Dermis microvascular lymphatic vessel endothelial cell (primary cell): ENCODE measurements at places on chromosomes 2 and 18.
A peak's percentile ranks its signal among the peaks of the same experiment; 100 is the strongest.

DNA sequence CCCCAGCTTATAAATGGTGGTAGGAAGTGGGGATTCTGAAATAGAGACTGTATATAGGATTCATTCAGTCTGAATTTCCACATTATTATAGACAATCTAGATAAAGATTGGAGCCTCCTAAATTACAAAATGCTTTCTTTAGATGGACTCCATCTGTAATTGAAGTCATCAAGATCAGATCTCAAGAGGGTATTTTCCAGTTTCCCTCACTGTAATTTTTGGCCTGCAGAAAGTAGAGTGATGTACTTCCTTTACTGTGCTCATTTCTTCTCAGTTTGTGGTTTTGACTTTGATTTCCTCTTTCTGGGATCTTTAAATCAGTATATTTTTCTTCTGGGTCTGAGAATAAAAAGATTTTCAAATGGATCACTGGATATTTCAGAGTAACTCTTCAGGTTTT, 7.2 kb downstream of the BABAM2 start:
- no peak for DNase-seq

DNA sequence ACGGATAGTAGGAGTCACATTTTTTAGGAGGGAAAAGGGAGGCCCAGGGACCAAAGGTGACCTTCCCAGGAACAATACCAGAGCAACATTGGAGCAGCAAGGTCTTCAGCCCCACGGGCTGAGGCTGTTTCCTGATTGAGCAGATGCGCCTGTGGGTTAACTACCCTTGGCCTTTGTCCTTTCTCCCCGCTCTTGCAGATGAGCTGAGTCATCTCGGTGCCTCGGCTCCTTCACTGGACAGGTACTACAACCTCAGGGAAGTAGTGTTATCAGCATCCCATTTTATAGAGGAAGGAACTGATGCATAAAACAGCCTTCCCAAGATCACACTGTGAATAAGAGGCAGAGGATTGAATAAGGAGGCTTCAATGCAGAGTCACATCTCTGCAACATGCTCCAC, 43.5 kb downstream of the DHRS9 start:
- no peak for DNase-seq

DNA sequence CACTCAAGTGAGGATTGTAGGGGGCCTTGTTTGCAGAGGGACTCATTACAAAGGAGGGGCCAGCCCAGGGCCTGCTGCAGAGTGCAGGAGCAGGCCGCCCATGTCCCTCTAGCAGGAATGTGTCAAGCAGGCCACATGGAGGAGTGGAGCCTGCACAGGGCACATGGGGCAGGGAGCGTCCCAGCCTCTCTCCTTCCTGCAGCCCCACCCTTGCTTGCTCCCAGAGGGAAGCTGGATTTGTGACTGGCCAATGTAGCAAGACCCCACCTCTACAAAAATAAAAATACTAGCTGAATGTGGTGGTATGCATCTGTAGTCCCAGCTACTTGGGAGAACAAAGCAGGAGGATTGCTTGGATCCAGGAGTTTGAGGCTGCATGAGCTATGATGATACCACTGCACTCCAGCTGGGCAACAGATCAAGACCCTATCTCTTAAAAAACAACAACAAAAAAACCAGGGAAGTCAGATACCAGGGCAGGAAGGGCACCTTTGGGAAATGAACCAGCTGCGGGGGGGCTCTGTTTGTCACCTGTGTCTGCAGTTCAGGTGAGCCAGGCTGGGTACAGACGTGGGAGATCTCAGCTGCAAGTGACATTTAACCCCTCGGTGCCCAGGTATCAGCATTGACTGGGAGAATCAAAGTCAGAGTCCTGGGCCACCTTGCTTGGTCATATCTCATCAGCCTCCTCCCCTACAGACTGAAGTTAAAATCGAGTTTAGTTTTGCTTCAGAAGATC, 27.7 kb downstream of the IMPA2 start:
- no peak for DNase-seq

- no peak for DNase-seq
Observed at GRCh38 chr2:100513650-100514049, 43.4 kb downstream of the NMS start.

DNA sequence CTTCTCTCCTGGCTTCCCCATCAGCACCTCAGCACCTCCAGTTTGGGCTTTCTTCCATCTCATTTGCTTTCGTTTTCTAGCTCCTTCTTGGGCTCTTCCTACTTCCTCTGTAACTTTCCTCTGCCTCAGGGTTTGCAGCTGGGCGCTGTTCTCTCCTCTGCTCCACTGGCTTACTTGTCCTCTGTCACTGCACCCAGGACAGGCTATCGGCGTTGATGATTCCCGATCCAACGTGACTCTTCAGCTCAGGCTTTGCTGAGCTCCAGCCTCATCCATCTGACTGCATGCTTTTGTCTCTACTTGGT, 362.4 kb downstream of the CYRIA start:
- DNase-seq = no peak

DNA sequence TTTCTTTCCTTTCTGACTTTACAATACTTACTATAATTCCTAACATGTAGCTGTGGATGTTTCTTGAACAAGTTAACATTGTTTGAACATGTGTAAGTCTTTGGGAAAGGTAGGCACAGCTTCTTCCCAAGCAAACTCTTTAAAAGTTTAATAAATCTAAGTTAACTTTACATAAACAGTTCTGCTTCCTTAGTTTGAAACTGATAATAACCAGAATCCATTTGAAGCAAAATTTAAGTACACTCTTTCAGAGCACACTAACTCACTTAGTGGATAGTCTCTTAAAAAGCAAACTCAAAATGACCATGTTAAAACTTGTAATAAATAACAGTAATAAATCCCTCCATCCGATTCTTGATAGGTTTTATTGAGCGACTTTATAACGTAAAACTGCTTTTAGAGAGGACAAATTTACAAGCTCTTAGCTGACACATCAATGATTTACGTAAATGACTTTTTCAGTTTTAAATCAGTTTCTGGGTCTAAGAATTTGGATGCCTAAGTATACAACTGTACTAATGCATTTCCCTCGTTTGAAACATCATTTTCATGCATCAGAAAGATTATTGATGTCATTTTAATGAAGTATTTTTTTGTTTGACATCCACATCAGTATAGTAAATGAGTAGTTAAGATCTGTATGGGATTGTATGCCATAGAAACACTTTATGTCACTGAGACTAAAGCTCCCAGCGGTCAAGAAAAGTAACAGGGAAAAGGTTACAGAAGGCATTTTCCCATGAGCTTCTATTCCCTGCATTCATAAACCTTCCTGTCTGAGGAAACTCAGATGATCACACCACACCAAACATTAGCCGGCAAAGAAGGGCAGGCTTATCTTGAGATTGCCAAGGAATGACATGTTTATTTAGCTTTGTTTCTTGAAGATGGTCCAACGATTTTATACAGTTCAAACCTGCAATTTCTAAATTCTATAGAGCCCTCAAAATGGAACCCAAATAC, 67.5 kb downstream of the PDE1A start:
- DNase-seq = peak; percentile 39

- DNase-seq = no peak
Observed at GRCh38 chr18:43524260-43524659, 247.0 kb upstream of the SYT4 start.

- peak; percentile 21 for DNase-seq
Observed at GRCh38 chr2:42835577-42836371, 43.4 kb upstream of the HAAO start.

DNA sequence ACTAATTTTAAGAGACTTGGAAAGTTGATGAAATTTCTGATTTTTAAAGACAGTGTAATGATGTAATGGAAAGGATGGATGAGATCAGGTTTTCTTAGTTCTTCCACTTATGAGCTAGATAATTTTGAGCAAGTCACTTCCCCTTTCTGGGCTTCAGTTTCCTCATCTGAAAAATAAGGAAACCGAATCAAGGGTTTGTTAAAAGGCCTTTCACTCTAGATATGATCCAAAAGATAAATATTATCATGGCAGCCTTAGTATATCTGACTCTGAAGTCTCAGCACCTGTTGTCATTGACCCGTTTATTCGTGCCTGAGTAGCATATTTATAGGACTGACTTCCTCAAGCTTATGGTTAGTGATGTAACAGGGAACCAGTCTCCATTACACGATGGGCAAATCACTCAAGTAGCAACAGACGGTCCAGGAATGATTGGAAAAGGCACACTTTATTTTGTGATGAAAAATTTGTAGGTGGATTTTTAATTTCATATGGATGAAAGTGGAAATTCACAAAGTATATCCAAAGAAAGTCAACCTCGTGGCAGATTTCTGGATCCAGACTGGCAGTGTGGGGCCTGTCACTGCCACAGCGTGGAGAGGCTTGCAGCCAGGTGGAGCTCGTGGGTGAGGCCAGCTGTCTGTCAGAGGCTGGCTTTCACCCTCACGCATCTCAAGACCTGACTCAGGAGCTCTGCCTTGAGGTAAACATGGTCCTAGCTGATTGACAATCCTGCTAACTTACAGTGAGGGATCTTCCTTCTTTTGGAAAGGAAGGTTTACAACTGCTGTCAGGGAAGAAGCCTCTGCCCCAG, 137.9 kb upstream of the CXCR4 start:
- no peak for DNase-seq

- DNase-seq = no peak
Observed at GRCh38 chr2:179985163-179985820, 21.8 kb downstream of the CWC22 start.

DNA sequence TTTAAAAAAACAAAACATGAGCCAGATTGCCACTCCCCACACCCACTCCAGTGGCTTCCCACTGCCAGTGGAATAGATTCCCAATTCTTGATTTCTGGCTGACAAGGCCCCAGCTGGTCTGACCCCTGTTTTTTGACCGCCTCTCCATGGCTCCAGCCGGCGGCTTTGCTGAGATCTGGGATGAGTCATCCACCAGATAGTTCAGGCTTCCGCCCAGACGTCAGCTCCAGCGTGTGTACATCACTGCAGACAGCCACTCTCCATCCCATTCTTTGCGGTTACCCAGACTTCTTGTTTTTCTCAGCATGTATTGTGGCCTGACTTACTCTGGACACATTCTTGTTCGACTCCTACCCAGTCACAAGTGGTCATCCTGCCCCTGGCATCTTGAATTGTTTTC, 227.9 kb downstream of the GBX2 start:
- peak; percentile 87 for DNase-seq

DNA sequence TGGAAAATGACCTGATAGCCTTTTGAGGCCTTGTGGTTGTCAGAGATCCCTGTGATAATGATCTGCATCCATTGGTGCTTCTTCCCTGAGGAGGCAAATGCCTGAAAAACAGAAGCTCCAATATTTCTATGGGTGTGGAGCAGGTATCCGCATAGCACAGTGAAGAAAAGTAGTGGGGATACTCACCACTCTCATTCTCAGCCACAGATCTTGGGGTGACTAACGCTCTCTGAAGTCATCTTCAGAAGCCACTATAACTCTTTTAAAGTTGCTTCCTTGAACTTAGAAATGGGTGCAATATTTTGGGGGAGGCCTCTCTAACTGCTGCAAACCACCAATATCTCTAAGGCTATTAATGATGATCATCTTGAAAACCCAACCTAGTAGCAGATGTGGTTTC, 46.2 kb downstream of the ARHGAP15 start:
- DNase-seq = no peak

- peak; percentile 89 for DNase-seq
Observed at GRCh38 chr2:69643602-69644505, at the start of gene AAK1. AAK1 (minus strand) TSS chr2:69643739; CDS start chr2:69643040, 699 bp downstream.

- DNase-seq = no peak
Observed at GRCh38 chr18:32610176-32610575, 139.5 kb upstream of the GAREM1 start.

- DNase-seq = no peak
Observed at GRCh38 chr2:151976945-151977353, 121.9 kb downstream of the CACNB4 start.

- DNase-seq = no peak
Observed at GRCh38 chr18:2889761-2890192, 43.0 kb downstream of the EMILIN2 start.

DNA sequence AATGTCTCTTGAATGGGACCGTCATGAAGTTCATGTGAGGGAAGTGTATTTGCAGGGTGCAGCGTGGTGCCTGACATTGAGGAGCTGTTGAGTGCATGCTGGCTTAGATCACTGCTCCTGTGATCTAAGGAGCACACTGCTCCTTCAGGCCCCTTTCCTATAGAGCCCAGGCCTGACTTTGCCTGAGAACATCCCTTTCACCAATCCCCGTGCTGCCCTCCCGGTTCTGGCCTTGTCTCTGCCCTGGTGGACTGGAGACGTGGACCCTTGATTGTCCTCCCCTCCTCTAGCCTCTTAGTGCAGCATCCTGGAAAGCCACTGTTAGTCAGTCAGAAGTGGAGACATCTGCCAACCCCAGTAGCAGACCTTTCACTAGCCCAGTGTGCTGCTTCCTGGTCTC, 323.6 kb upstream of the HS6ST1 start:
- no peak for DNase-seq

DNA sequence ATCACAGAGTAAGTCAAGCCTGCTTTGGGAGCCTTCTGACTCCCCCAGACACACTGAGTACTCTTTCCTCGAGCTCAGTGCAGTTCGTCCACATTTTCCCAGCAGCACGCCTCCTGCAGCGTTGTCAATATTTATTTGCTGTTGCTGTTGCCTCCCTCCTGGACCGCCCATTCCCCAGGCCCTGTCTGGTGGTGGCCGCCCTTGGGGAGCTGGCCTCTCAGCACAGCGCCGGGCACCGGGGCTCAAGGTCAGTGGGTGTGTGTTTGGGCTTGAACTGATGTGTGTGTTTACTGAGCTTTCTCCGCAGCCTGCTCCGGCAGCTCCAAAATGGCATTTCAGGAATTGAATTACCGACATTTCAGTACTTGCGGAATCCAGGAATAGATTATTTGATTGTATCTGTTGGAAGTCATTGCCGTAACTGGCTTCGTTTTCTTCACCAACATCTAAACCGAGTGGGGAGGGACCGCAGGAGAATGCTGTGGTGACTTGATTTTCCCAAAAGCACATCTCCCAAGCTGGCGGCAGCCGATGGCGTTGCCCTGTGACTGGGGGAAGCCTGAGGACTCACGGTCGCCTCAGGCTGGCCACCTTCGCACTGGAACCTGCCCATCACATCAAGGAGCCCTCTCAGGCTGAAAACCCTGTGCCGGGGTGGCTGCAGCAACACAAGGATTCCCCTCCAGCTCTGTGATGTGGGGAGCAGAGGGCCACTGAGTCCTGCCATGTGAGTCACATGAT, 66.0 kb downstream of the HPCAL1 start:
- DNase-seq = no peak

- DNase-seq = no peak
Observed at GRCh38 chr2:24712296-24712695, 80.9 kb downstream of the PTRHD1 start.

- no peak for DNase-seq
Observed at GRCh38 chr2:19208479-19209199, 149.8 kb downstream of the OSR1 start.

GRCh38 chr2:54728669-54729120, 5.2 kb downstream of the EML6 start:
- DNase-seq = peak; percentile 64
